NCI-H187 treated with DMSO at 0.1 percent for 48 hours (cell line): ENCODE measurements at places on chromosomes 3 and 15.

- no peak for DNase-seq
Measured at GRCh38 chr3:176247191-176247590, 950.1 kb downstream of the TBL1XR1 start.

DNA sequence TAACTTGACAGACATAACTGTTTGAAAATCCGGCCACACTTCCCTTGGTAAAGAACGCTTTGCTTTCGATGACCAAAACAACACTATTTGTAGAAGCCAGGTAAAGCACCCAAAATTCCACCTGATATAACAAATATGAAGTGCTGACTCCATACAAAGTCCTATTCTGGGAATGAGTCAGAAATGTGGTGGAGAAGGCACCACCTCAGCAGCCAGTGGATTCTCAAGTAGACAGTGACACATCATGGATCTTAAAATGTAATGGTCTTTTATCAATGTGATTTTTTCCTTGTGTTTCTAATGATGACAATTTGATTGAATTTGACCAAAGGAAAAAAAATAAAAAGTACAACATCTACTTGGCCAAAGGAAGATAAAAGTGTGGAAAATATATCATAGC is 135.0 kb upstream of the WNT5A start:
- no peak for DNase-seq

GRCh38 chr3:150074277-150074676 is 103.6 kb upstream of the PFN2 start:
- no peak for DNase-seq

GRCh38 chr15:95522533-95522932 is 808.0 kb upstream of the NR2F2 start:
- no peak for DNase-seq

DNA sequence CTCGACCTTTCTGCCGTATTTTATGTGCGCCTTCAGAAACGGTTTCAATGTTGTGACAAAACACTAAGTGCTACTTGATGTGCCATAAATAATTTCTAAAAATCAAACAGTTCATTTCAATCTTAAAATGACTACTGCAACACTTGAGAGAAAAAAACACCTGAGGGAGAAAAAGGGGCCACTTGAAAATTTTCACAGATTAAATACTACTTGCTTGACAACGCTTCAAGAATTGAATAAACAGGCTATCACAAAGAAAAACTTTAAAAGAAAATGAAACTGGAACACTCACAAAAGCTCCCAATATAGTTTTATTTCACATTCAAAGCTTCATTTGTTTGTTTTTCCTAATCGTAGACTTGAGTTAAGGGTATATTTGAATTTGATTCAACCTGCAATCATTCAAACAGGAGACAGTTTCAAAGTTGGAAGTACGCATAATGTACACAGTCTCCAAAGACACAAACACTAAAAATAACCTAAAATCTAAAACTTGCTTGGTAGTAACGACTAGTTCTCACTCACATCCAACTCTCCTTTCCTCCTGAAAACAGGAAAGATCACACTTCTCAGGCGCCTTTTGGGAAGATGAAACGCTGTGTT is 380.7 kb downstream of the ERC2 start:
- no peak for DNase-seq

DNA sequence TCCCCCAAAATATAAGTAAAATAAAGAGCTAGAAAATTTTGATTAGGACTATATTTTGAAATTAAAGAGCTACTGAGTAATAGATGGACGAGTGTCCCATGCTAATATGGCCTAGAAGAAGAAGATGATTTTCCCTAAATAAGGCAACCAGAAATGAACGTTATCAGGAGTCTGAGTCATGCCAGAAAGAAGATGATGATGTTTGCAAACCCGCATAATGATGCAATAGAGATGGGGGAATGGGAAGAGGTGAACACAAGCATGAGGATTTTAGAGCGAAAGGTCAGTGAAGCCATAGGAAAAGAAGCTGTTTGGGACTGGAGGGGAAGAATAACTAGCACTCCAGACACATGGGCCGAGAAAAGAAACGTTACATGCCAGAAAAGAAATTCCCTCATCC is 71.7 kb downstream of the FGF12 start:
- DNase-seq, result no peak

GRCh38 chr3:169591159-169591951 is 72.2 kb downstream of the MECOM start:
- DNase-seq, result no peak

DNA sequence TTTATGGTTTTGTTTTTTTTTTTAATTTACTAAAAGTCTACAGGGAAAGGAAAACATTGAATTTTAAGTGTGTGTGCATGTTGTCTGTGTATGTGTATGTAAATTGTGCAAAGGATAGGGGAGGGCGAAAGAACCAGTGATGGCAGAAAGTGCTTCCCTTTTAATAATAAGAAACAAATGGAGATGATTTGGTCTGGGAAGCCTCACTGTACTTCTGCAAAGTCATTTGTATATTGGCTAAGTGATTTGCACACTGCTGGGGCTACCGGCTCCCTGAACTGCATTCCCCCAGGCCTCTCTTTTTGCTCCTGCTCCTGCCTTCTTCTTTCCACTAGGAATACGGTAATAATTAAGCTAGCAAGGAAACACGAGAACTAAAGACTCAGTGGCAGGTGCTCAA is 101.2 kb downstream of the CD47 start:
- DNase-seq, result no peak

- DNase-seq, result no peak
Measured at GRCh38 chr3:13087320-13087990, 14.2 kb upstream of the IQSEC1 start.

GRCh38 chr3:154102225-154102624 is 19.0 kb upstream of the ARHGEF26 start:
- no peak for DNase-seq

GRCh38 chr3:16841904-16842271 is 42.9 kb upstream of the PLCL2 start:
- DNase-seq, result no peak

DNA sequence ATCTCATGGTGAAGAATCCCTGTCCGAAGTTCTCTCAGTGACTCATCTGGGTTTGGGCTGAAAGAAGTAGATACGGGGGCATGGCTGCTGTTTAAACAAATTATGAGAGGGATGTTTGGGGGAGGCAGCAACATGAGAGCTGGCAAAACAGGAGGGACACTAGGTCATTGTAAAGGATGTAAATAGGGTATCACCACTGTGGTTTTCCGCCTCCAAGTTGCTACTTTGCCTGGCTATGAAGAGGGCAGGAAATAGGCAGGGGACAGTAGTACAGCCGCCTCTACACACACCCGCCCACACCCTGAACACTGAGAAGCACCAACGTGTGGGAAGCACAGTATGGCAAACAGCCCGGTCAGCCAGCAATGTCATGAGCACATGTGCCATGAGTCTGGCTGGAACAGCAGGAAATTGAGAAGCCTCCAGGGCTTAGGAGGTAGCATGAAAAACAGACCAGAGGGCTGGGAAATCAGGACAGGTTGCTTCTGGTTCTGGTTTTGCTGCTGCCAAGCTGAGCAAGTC is 17.1 kb downstream of the HEXA start:
- no peak for DNase-seq

GRCh38 chr3:53320697-53321096 is 26.6 kb downstream of the DCP1A start:
- DNase-seq, result no peak

DNA sequence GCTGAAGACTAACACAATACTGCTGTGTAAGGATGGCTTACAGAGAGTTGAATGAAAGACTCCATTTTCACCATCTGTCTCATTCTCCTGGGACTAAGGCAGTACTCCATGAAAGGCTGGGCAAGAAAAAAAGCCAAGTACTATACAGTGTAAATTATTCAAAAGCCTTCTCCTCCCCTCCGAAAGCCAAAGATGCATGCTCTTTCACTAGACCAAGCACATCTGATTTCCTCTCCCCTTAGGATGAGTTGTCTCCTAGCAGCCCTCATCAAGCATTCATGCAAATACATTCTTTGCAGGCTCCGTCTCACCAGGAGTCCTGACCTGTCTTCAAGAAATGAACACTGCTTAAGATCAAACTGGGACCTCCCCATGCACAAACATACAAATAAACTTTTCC is 133.5 kb upstream of the THBS1 start:
- DNase-seq, result no peak

- no peak for DNase-seq
Measured at GRCh38 chr3:79361748-79362378, 405.9 kb downstream of the ROBO1 start.

GRCh38 chr3:17207019-17207418 is 322.3 kb downstream of the PLCL2 start:
- no peak for DNase-seq

GRCh38 chr15:71916834-71917233 is 106.5 kb downstream of the NR2E3 start:
- DNase-seq, result no peak

- no peak for DNase-seq
Measured at GRCh38 chr3:46184469-46184868, 23.6 kb downstream of the CCR1 start.

DNA sequence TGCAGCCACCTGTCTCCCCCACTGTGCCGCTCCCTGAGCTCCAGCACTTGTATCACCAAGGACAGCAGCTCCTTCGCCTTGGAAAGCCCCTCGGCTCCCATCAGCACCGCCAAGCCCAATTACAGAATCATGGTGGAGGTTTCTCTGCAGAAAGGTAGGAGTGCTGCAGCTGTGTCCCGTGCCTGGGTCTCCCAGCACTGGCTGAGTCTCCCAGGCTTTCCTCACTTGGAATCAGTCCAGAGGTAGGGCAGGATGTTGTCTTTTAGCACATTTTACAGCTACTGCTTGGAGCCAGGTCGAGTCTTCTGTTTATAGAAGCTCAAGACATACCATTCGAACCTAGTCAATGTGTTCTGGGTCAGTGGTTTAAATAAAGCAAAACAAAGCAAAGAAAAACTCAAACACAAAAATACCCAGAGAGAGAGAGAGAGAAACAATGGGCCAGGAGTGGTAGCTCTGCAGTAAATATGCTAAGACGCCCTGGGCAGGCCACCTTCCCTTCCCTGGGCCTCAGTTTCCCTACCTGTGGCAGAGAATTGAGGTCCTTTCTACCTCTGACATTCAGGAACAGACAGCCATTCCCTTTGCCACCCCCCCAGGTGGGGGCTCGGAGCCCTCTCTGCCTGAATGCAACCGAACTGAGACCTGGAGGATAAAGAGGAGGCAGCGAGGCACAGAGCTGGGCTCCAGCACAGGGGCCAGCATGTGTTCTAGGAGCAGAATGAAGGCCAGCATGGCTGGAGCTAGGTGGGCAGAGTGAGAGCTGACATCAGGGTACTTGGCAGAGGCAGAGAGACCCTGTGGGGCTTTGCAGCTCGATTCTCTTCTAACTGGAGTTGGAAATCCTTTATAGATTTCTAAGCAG is 44.1 kb downstream of the STARD5 start:
- DNase-seq, result no peak

GRCh38 chr3:155435821-155436220 is 142.3 kb upstream of the STRIT1 start:
- no peak for DNase-seq

GRCh38 chr3:155785662-155786295 is 20.3 kb downstream of the C3orf33 start:
- no peak for DNase-seq

DNA sequence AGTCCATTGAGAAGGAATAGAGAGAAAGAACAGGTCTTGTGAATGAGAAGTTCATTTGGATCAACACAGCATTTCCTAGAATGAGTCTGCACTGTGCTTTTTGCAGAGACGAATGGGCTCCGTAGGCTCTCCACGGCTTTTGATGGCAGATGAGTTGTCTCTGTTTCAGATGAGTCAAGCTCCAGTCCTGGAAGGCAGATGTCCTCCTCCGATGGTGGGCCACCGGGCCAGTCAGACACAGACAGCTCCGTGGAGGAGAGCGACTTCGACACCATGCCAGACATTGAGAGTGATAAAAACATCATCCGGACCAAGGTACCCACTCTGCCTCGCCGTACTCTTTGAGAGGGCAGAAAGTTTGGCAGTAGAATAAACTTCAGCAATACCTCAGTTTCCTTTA is 70.5 kb downstream of the SIDT1 start:
- no peak for DNase-seq

- DNase-seq, result no peak
Measured at GRCh38 chr3:56314842-56315241, 153.4 kb downstream of the ERC2 start.

- DNase-seq, result no peak
Measured at GRCh38 chr3:43468133-43468532, 153.7 kb downstream of the ANO10 start.

GRCh38 chr15:66761726-66762595 is 59.9 kb downstream of the SMAD6 start:
- DNase-seq, result no peak

GRCh38 chr3:14761866-14762265 is 56.9 kb upstream of the FGD5 start:
- DNase-seq, result no peak

DNA sequence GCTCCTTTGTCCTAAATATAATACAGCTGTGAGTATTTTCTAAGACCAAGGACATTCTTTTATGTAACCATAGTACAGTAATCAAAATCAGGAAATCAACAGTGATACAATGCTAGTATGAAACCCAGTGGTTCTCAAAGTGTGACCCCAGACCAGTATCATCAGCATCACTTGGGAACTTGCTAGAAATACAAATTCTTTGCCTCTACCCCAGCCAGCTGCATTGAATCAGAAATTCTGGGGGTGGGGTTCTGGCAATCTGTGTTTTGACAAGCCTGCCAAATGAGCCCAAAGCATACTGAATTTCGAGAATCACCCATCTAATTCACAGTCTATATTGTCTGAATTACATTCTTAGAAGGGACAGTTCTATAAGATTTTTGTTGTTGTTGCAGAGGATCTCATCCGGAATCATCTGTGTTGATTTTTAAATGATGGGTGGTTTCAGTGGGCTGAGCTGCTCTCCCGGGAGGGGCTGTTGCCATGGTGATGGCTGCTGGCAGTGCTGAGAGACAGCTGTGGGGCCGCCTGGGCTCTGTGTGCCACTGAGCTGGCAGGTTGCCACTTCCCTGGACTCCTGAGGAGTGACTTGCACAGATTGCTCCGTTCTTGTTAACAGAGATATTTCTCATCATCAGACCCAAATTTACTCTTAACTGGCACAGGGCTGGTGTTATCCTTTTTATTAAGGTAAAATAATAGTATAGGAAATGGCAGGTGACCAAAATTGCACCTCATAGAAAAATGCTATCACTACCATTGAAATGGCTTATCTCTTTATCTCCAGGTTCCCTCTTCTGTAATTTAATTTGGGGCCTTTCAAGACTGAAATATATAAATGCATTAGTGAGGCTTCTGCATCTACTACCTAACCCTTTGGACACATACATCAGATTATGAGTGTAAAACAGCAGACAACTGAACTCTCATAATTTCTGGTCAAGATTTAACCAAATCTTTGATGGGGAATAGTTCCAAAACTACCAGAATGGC is 56.5 kb downstream of the NEK11 start:
- DNase-seq, result peak; percentile 37

DNA sequence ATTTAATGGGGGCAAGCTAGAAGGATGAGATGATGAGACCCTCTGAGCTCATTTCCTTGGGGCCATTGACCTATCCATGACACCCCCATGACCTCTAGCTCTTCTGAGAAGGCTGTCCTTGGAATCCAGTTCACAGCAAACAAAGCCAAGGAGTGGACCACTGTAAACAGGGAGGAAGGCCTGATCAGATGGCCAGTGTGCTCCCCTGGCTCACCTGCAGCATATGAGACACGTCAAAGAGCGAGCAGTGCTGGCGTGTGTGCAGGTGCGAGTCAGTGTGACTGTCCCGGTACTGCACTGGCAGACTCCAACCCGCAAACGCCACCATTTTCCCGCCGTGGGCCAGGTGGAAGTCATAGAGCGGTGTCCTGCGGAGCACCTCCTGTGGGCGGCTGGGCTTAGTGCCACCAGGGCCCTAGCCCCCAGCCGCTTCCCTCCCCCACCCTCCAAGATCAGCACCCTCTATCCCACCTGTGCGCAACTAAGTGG is 339 bp downstream of the AMT start:
- DNase-seq, result no peak
